ENCODE measurements at places on chromosomes 2 and 18.

DNA sequence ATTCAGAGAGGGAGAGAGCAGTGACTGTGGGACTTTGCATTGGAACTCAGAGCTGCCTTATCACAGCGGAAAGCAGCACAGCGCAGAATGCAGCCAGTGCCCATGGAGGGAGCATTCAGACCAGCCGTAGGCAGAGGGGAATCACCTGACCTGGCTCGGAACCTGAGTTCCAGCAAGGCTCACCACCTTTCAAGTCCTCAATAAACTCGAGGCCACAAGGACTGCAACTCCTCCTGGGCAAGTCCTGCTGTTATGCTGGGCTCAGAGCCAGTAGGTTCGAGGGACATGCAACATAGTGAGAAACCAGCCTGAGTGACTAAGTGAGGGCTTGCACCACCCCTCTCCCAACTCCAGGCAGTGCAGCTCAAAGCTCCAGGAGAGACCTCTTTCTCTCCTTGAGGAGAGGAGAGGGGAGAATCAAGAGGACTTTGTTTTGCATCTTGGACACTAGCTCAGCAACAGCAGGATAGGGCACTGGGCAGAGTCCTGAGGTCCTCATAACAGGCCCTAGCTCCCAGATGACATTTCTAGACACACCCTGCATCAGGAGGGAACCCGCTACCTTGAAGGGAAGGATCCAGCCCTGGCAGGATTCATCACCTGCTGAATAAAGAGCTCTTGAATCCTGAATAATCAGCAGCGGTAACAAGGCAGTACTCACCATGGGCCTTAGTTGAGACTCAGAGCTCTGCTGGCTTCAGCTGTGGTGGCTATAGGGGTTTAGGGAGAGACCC lies 136.8 kb upstream of the OTOS start:
- no peak for DNase-seq

DNA sequence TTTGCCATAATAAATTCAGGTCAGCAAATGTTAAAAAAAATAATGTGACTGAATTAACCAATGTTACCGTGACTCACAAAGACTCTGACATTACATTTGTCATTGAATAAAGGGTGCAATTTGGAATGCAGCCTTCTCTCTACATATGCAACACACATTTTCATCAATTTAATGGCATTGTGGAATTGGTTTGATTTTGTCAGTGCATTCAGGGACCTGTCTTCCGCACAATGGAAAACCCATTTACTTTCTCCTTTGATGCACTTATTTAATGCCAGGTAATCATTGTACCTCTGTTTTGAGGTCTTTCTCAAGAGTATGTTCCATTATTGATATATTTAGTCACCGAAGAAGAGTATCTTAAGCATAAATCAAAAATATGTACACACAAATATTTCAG lies 1099.3 kb downstream of the SOCS6 start:
- DNase-seq, result no peak

DNA sequence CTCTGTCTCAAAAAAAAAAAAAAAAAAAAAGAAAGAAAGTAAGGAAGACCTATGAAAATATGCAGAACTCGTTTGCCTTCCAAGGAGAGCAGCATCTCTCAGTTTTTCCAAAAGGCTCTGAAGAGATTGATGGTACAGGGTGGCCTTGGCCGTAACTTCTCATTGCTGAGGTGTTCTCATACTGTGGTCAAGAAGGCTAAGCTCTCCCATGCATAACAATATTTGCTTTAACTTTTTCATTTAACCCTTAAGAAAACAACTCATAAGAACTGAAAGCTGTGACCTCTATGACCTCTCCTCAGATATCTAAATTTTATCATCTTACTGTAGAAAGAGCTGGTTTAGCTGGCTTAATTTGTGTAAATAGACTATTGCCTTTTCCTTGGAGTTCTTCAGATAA lies 37.1 kb upstream of the GATA6 start:
- no peak for DNase-seq

GRCh38 chr18:9740071-9740470 lies 32.0 kb downstream of the RAB31 start:
- no peak for DNase-seq

- DNase-seq, result no peak
Observed at GRCh38 chr2:217976301-217976700, 26.5 kb downstream of the TNS1 start.
